Activated CD4-positive, alpha-beta T cell treated with anti-CD3 and anti-CD28 coated beads, Interleukin-2, amount 10 ng/mL, durations not matched to agents 7 days and 5 days (primary cell): ENCODE measurements at places on chromosomes 2 and 18.

GRCh38 chr18:38023871-38024270 lies 458.3 kb upstream of the CELF4 start:
- no peak for DNase-seq

DNA sequence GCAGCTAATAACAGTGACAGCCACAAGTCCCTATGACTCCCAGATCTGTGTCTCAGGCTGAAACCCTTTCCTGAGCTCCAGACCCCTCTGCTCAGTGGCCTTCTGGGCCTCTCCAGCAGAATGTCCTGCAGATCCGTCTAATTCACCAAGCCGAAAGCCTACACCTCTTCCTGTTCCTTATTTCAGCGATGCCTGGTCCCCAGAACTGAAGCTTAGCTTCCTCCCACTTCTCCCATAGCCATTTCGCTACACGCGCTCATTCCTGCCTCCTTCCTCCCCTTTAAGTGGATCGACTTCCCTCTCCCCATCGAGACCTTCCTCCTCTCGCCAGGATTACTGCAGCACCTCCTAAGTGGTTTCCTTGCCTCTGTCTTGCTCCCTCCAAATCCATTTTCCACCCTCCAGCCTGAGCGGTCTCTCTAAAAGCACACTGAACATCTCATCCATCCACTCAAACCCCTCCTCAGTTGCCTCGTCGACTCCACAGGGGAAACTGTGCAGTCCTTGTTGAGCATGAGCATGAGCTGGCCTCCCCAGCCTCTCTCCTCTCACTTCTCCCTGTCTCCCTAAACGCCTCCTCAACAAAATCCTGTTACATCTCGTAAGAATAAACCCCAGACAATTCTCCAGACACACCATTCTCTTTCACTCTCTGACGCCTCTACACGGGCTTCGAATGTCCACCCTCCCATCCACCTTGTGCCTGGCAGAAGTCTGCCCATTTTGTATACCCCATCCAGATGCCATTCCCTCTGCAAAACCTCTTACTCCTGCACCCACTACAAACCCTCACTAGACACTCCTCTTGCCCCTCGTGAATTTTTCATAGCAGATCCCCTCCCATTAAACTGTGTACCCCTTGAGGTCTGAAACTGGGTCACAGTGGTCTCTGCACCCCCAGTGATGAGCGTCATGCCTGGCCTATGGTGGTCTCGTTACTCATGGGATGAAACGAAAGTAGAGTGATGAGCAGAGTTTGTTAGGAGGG lies 232.6 kb downstream of the ATAD2B start:
- DNase-seq, result no peak

- DNase-seq, result peak; percentile 55
Measured at GRCh38 chr2:105329561-105330495, at the start of gene TGFBRAP1. TSS of gene TGFBRAP1 (minus strand) at chr2:105329735. CDS start at chr2:105308301, 21,434 bp downstream.

GRCh38 chr18:59846814-59847490 lies 52.8 kb upstream of the PMAIP1 start:
- peak; percentile 9 for DNase-seq

GRCh38 chr2:150110548-150110947 lies 376.9 kb downstream of the RND3 start:
- DNase-seq, result no peak

- DNase-seq, result no peak
Measured at GRCh38 chr2:168470320-168471162, 14.5 kb downstream of the CERS6 start.

- no peak for DNase-seq
Measured at GRCh38 chr2:113370030-113370429, 67.5 kb upstream of the ZNG1B start.

DNA sequence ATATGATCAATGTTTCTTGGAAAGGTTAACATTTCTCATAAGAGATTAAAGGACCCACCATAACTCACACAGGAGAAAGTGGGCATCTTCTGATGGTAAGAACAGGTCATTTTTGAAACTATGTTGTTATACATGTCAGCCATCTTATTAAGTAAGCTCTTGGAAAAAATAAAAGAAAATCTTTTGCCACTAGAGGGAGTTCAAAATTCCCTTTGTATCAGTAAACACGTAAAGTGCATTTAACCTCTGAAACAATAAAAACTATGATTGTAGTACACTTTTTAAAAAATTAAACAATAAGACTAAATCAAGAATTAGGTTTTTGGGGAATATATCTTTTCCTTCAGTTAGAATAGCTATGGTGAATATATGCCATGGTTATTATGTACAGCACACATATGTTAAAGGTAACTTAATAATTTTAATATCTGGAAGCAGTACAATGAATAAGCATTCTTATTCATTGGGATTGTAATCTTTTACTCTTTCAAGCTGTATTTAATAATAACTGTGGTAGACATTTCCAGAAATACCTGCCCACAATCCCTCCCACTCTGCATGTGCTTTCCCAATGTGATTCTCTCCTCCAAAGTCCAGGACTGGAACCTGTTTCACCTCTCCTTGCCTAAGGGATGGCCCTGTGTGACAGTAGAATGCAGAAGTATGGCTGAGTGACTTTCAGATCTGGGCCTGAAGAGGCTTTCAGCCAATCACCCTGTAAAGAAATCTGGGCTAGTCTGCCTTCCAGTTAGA lies 64.2 kb downstream of the RBMS1 start:
- no peak for DNase-seq

- no peak for DNase-seq
Measured at GRCh38 chr18:74745633-74746403, 148.1 kb downstream of the ZNF407 start.

- no peak for DNase-seq
Measured at GRCh38 chr2:174560737-174561136, 36.9 kb downstream of the WIPF1 start.

GRCh38 chr2:46413111-46413510 lies 66.3 kb upstream of the TMEM247 start:
- DNase-seq, result no peak

GRCh38 chr2:63050334-63051041 lies at the start of gene OTX1:
TSS of gene OTX1 (plus strand) at chr2:63050830. CDS start at chr2:63052991, 2,161 bp downstream.
- peak; percentile 60 for DNase-seq

GRCh38 chr2:20677301-20678085 lies 10.5 kb downstream of the GDF7 start:
- no peak for DNase-seq

DNA sequence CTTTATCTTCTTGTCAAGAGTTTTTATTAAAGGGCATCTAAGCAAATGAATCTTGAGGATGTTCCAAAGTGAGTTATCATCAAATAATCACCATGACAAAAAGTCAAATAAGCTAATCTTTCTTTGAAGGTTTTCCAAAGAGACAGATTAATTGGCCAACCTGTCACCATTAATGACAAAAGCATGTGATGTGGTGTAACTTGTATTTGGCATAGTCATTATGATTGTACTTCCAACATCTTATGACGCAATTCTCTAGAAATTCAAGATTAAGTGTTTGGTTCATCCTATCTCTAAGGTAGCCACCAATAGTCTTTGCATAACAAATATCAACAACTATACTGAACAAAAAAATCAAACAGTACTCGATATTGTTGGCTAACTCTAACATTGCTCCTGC lies 28.6 kb downstream of the RBMS1 start:
- DNase-seq, result no peak

DNA sequence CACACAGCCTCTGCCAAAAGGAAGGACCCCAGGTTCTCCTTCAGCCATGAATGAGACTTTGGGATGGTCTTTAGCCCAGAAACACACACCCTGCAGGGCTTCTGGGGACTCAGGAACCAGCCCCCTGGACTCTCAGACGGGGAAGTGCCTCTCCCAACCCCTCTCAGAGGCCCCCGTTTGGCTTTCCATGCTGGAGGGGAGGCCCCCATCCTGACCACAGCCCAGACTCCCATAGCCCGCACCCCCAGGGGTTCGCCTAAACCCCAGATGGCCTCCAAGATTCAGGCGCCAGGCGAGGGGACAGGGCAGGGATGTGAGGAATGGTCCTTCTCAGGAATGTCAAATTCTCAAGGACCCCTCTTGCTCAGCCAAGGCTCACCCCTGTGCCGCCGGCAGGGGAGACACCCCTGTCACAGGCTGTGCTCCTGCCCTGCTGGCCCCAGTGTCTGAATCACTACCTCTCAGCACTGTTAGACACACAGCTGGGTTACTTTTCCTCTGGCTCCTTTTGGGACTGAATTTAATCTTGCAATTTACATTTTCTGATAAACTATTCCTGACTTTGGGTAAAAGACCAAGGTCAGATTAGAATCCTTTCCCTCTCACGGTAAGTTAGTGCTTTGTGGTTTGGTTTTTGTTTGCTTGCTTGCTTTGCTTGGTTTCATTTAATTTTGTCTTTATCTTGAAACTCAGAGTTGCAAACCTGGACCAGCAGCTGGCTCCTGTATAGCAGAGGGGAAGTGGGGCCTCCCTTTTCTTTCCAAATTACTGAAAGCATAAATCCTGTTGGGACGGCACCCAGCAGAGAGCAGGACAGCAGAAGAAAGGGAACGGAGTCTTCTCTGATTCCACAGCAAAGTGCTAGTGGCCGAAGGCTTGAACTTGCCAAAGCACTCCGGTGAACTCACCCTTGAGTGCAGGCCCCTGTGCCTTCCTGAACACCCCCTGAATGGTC lies 198.9 kb upstream of the RAB6C start:
- no peak for DNase-seq

GRCh38 chr2:98086491-98087446 lies at the start of gene VWA3B:
TSS of gene VWA3B (plus strand) at chr2:98087167. CDS start at chr2:98093093, 5,926 bp downstream.
- peak; percentile 54 for DNase-seq

GRCh38 chr2:239269173-239269885 lies 131.5 kb downstream of the HDAC4 start:
- DNase-seq, result no peak
